Heart left ventricle (tissue), 16 donors: ENCODE measurements at places on chromosomes 7 and 10.
A peak's percentile ranks its signal among the peaks of the same experiment; 100 is the strongest.

GRCh38 chr10:112302335-112302734 is 19.1 kb downstream of the TECTB start:
- DNase-seq: no peak

DNA sequence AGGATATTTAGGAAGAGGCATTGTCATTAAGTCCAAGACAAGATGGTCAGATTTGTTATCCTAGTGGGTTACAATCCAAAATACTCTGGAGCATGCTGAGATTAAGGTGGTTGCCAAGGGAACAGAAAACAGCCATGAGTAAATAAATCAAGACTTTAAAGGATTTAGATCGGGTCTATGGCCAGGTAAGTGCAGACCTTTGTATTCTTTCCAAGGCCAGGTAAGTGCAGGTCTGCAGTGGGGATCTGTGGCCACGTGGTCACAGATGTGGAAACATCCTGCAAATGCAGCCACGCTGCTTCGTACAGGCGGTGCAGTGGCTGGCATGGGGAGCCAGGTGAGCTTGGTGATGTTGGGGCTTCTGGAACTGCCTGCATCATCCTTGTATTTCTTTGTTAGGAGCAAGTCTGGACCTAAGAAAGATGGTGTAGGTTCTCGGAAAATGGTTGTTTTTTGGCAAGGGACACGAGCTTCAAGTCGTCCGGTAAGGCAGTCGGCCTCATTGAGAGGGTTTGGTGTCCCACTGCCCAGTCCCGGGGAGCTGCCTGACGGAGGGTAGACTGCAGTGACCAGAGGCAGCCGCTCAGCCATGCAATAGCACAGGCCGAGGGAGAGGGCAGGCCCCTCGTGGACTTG is 21.8 kb downstream of the ZNF775 start:
- DNase-seq: no peak

GRCh38 chr7:155533120-155533826 is 13.1 kb downstream of the CNPY1 start:
- no peak for DNase-seq

DNA sequence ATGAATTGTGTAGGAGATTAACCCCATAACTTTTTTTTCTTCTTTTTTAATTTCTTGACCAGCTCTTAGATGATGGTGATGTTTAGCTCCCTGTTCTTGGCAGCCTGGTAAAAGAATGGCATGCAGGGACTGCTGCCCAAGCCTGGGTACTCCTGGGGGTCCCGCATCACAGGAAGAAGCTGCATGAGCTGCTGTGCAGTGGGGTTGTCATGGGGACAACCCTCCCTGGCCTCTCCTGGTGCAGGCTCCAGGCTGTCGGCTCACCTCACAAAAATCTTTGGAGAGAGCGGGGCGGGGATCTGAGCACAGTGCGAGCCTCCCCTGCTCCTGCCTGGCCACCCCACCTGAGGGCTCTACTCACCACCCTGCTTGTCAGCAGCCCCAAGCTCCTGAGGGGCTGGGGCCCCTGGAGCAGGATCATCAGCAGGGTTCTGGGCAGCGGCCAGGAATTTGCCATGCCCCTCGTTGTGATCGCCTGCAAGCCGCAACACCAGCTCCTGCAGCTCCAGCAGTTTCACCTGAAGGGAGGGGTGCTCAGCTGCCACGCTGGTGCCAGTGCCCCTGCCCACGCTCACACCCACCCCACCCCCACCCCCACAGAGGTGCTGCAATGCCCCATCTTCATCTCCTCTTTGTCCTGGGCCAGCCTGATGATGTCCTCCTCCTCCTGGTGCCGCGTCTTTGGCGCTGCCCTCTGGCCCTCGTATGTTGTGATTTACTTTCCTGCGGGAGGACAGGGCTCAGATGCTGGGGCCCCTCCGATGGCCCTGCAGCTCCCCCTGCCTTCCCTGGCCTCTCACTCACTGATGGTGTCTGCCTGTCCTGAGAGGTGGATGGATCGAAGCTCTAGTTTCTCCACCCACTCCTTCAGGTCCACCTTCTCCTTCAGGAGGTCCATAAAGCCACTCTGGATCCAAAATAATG is 15.5 kb upstream of the MTPAP start:
- DNase-seq: no peak

- no peak for DNase-seq
These were observed 45.2 kb downstream of the DIP2C start for GRCh38 chr10:644076-644942.

GRCh38 chr10:92420546-92421275 is 129.7 kb downstream of the MARCHF5 start:
- no peak for DNase-seq

DNA sequence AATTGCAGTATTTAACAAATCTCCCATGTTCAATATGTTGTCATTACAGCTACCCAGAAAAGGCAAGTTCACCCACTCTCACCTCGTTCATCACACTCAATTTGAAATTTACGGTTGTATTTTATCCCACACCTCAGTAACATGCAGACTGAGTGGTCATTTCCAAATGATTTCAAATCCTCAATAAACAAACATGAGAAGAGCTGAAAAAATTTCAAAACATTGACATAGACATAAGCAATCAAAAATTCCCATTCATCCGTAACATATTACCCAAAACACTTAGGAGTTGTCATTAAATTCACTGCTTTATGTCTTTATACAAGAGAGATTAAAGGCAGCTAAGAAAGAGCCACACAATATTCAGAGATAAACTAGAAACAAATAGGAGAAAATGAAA is 61.7 kb upstream of the NEBL start:
- no peak for DNase-seq

GRCh38 chr7:132837529-132837928 is 244.4 kb downstream of the CHCHD3 start:
- DNase-seq: no peak

DNA sequence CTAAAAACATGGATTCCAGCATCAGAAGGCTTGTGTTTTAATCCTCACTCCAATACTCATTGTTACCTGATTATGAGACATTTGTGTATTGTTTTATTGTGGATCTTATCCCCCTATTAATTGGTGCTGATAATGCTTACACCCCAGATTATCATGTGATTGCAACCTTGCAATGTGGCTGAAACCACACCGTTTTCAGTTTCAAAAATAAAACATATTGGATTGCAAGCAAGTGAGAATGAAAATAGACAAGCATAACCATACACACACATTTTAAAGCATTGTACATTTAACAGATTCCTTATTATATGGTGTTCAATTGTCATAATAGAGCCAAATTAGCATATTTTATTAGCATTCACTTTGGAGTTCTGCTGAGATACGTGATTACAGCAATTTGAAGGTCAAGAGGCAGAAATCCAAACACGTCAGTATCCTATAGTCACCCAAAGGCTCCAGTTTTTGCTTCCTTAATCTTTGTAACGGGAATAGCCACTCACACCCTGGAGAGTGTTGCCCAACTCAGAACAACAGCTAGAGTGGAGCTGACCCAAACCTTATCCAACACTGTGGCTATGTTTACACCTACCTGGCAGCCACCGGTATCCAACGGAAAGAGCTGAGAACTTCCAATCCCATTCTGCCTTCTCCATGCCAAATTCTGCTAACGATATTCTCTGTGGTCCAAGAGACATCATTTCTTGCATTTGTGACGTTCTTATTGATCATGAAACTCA is 317.1 kb upstream of the KLF6 start:
- DNase-seq: peak; percentile 45

DNA sequence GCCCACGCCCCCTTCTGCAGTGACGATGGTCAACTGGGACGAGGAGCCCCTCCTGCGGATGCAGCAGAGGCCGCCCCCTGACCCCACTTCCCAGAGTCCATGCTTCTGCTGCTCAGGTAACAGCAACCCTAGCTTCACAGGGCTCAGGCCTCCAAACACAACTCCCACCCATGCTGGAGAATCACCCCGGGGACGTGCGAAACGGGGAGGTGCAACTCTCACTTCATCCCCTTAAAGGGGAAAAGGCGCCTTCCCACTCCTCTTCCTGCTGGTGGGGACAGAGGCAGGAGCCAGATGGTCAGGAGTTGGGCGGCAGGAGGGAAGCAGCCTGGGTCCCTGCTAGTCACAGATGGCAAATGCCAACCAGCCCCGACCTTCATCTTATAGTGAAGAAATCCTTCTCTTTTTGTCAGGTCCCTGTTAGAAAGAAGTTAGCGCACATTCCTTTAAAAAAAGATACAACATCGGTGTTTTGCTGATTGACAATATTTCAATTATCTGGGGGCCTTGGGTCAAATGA is 155.4 kb downstream of the DIP2C start:
- no peak for DNase-seq

GRCh38 chr7:106465704-106466468 is 181.1 kb upstream of the NAMPT start:
- DNase-seq: no peak

DNA sequence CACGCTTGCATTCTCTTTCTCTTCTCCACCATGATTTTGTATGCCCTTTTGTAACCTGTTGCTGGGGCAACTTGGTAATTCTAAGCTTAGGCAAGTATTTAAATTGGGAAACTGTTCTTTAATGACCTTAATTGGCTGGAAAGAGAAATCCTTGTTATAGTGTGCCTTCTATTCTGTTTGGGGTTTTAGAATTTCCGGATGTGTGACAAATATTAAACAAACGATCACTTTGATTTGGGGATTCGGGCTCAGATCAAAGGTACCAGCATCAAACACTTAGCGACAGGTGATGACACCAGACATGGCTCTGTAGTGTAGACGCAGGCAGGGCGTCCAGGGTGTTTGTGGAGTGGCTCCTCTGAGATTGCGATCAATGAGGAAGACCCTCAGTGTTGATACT is 55.0 kb downstream of the RAB11FIP2 start:
- DNase-seq: no peak

DNA sequence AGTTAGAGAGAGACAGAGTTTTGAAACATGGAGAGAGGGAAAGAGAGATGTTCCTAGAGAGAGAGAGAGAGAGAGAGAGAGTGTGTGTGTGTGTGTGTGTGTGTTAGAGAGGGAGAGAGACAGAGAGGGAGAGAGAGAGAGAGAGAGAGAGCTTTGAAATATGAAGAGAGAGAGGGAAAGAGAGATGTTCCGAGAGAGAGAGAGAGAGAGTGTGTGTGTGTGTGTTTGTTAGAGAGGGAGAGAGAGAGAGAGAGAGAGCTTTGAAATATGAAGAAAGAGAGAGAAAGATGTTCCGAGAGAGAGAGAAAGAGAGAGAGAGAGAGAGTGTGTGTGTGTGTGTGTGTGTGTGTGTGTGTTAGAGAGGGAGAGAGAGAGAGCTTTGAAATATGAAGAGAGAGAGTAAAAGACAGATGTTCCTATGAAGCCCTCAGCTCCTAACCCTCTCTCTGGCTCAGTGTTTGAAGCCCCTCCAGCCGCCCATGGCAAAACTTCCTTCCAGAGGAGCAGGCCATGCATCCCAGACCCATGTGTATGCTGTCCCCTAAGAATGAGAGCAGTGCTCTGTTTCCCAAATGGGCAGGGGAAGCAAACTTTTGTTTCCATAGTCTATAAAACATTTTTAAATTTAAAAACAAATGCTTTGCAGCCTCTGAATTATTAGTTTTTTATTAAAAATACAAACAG is 130.9 kb downstream of the KCNMA1 start:
- DNase-seq: no peak

- DNase-seq: peak; percentile 16
These were observed 37.4 kb downstream of the RASGEF1A start for GRCh38 chr10:43229208-43230061.

DNA sequence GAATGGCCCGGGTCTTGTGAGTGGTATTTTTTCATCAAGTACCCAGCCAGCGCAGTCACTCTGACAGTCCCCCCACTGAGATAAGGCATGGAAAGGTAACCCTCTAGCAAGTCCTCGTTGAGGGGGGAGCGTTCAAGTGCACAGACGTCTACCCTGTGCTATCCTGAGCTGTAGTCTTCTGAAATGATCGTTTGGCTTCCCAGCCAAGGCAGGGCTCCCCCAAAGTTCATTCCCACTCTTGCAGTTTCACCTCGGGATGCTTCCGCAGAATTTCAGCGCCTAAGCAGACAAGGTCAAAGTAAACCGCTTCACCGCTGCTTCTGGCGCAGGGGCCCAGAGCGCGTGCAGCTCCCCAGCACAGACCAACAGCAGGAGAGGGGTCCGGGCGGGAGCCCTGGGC is 1.8 kb downstream of the INSYN2A start:
- no peak for DNase-seq

DNA sequence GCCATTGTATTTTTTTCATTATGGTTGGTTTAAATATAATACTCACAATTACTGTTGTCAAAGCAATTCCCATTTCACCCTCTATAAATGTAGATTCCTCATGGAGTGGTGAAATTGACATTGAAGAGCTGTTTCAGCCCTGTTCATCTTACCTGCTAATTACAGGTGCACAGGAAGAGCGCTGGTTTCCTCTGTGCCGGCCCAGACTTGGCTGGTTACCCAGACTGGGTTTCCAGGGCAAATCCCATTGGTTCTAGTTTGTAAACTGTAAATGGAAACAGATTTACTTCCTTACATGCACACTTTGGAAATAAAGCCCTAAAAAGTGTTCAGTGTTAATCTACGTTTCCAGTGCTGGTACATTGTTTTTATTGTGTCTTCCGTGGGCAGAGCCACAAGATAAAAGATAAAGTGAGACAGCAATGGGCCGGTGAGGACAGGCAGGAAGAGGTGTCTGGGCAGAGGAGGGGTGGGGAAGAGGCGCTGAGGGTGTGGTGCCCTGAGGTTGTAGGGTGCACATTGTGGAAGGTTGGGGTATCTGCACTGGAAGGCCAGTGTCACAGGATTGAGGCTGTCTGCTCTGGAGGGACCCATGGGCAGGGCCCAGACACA is 71.6 kb upstream of the ZPBP start:
- no peak for DNase-seq

DNA sequence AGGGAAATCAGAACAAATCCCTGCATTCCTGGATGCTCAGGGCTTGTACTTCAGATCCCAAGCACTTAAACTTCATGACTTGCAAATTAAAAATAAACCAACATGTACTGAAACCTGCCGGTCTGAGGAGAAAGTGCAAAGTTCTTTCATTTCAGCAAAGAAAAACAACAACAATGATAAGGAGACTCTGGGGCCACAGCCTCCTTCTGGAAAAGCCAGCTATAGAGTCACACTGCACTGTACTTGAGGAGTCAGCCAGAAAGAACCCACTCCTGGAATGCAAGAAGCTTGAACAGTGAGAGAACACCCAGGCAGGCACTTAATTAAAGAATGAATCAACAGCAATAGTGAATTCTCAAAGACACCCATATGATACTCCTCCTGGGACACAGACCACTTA is 49.7 kb upstream of the TM9SF3 start:
- no peak for DNase-seq

GRCh38 chr10:100670828-100671479 is 74.4 kb upstream of the PAX2 start:
- DNase-seq: no peak

- DNase-seq: no peak
These were observed 1.0 kb upstream of the LRRN3 start for GRCh38 chr7:111089822-111090426.

GRCh38 chr7:79528421-79528820 is 75.0 kb upstream of the MAGI2 start:
- DNase-seq: no peak

- DNase-seq: no peak
These were observed 10.1 kb downstream of the ADD3 start for GRCh38 chr10:110017907-110018306.
